Stomach (tissue), 19 donors: ENCODE measurements at places on chromosomes 7 and 10. TPM values are rescaled to one million over a fixed set of nuclear protein-coding genes. Genes with fewer than 3 reads are reported as not detected.

DNA sequence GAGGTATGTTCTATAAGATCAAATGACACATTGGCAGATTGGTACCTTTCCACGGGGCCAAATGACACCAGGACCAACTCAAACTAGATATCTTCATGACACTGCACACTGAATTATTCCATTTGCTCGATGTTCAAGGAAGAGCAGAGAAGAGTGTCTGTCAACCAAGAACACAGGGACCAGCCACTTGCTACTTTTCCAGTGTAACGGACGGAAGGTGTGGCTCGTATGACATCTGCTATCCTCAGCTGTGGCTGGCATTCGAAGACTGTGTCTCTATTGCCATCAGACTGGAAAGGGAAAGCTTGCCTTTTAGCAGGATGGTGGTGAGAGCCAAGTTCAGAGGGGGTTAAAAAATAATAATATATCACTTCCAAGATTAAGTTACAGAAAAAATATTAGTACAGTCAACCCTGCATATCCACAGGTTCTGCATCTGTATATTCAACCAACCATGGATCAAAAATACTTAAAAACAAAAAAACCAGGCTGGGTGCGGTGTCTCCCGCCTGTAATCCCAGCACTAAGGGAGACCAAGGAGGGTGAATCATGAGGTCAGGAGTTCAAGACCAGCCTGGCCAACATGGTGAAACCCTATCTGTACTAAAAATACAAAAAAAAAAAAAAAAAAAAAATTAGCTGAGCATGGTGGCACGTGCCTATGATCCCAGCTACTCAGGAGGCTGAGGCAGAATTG lies 237.1 kb downstream of the PRPF18 start:
- no peak for DNase-seq

- DNase-seq: no peak
Observed at GRCh38 chr7:48085433-48085791, 3.7 kb upstream of the UPP1 start.

DNA sequence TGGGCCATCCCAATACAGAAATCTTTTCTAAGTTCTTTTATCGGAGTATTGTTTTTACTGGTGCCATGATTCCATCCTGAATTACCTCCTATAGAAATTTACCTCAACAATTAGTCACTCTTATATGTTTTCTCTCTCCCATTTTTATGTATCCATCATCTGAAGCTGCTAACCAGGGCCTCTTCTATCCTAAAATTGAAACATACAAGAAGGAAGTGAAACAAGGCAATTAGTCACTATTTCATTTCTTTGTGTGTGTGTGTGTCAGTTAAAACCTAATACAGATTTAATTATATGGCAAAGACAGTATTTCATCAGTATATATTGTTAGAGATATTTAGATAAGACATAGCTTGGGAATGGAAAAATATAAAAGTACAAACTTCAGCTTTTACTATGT lies 148.4 kb upstream of the AHR start:
- DNase-seq: no peak

The GJD4 gene
- not detected for total RNA-seq

DNA sequence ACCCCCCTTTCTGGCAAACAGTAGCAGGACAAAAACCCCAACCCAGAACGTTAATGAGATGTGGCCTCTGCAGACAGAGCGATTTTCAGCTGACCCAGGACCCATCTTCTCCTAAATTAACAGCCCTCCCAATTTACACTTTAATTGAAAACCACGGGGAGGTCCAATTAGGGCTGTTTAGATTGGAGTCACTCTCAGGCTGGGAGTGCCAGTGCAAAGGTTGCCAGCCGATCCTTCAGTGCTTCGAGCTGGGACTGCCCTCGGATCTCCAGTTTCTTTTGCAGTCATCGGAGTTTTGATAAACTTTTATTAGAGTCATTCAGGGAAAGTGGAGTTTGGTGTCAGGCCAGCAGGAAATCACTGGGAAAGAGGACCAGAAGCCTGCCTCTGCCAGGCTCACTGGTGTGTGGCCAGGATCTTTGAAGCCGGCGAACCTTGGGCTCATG lies 108.0 kb downstream of the DOCK1 start:
- DNase-seq: peak; percentile 59

DNA sequence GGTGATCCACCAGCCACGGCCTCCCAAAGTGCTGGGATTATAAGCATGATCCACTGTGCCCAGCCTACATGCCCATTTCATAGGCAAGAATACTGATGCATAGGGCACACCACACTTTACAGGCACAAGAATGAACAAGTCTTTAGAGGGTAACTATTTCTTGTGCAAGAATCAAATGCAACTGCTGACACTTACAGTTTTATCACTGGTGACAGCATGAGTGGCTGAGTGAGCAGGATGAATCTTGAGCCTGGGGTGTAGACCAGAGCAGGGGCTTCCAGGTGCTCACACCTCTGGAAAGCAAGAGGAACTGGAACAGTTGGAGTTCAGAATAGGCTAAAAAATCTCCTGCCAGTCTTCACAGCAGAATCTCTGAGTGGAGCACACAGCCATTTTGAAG lies 287.5 kb downstream of the KCNMA1 start:
- no peak for DNase-seq

- no peak for DNase-seq
Observed at GRCh38 chr10:125134483-125134848, 25.9 kb downstream of the CTBP2 start.

- no peak for DNase-seq
Observed at GRCh38 chr10:55410415-55410885, 609.4 kb upstream of the PCDH15 start.

The DNAH11 gene
- 0.72 TPM for total RNA-seq

- DNase-seq: no peak
Observed at GRCh38 chr7:47232751-47233412, 349.0 kb downstream of the TNS3 start.

The TMEM236 gene
- 9.6 TPM for total RNA-seq

The GNAI1 gene
- total RNA-seq: 57.2 TPM

The PDE1C gene
- 4.9 TPM for total RNA-seq

GRCh38 chr10:103605359-103606096 lies 112.0 kb downstream of the NEURL1 start:
- DNase-seq: peak; percentile 59

- DNase-seq: peak; percentile 40
Observed at GRCh38 chr10:31930023-31930751, 1.6 kb upstream of the ARHGAP12 start.

DNA sequence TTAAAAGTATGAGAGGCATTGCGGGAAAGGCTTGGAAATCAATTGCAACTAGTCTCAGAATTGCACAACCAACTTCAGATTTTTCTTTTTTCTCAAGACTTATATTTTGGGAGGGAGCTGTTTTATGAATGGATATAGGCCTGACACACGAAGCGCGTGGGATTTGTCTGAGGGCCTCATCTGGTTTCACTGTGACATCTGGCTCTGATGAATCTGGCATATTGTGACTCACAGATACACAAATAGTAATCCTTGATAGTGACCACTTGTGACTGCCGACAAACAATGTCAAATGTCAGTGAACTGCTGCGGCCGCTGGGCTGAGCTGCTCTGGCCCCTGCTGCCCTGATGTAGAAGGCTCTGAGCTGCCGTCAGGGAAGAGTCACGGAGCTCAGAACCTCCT lies 655.1 kb downstream of the INHBA start:
- peak; percentile 40 for DNase-seq

GRCh38 chr7:123746931-123747488 lies 1.8 kb downstream of the WASL start:
- DNase-seq: no peak

The DTX2 gene
- total RNA-seq: 57.1 TPM

DNA sequence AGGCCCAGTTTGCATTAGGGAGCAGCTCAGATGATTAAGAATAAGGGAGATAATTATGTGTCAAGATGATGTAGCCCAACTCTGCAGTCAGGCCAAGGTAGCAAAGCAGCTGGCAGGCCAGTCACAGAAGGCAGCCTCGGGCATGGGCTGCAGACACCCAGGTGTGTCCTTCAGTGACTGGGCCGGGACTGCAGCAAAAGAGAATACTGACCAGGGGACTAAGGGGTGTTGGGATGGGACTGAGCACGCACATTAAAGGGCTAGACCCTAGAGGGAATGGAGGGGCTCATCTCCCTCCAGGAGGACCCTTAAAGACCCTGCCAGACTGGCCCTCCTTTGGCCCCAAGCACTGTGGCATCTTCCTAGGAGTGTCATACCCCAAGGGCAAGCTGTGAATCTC lies 38.7 kb downstream of the PAX2 start:
- DNase-seq: no peak

GRCh38 chr7:45573661-45574415 lies at the start of gene ADCY1:
Gene ADCY1 (plus strand): TSS chr7:45574368. CDS start chr7:45574544, 176 bp downstream.
- DNase-seq: no peak

DNA sequence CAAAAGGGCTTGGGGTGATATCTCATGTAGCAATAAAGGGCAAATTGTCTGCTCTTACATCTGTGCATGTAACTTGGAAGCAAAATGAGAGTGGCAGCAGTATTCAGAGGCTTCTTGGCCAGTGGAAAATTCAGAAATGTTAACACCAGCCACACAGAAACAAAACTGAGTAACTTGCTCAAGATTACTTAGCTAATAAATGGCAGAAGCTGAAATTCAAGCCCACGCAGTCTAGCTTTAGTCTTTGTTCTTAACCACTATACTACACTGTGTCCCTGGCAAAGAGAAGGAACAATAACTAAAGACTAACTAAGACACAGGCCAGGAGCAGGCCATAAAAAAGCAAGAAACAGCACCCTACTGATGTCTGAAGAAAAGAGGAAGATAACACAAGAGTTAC lies 185.9 kb upstream of the ASAH2 start:
- DNase-seq: no peak

The FAM25C gene
- not detected for total RNA-seq

The CASP2 gene
- 22.0 TPM for total RNA-seq

The NPTX2 gene
- total RNA-seq: 11.1 TPM

DNA sequence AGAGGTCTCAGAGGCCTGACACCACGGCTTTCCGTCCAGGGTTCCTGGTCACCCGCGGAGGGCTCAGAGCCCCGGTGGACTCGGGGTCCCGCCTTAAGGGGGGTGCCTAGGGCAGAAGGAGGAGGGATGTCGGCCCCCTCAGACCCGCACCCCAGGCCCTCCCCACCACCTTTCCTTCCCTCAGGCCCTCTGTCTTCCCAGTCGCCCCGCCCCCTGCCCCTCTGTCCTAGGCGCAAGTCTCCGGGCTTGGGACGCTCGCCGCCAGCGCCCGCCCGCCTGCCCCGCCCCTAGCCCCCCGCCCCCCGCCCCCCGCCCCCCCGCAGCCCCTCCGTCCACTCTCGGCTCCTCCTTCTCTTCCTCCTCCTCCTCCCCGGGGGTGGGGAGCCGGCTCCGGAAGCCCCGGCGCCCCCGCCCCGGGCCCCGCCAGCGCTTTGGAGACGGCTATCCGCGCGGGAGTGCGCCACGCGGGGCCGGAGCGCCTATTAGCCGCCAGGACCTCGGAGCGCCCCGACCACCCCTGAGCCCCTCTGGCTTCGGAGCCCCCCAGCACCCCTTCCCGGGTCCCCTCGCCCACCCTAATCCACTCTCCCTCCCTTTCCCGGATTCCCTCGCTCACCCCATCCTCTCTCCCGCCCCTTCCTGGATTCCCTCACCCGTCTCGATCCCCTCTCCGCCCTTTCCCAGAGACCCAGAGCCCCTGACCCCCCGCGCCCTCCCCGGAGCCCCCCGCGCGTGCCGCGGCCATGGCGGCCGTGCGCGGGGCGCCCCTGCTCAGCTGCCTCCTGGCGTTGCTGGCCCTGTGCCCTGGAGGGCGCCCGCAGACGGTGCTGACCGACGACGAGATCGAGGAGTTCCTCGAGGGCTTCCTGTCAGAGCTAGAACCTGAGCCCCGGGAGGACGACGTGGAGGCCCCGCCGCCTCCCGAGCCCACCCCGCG lies at the start of gene AEBP1:
Gene AEBP1, plus strand, starts transcription at position 423 of the 937 bp plus-strand sequence. Its CDS starts 321 bp downstream, at position 744.
- DNase-seq: no peak

- DNase-seq: no peak
Observed at GRCh38 chr10:1612908-1613307, 124.4 kb downstream of the ADARB2 start.

DNA sequence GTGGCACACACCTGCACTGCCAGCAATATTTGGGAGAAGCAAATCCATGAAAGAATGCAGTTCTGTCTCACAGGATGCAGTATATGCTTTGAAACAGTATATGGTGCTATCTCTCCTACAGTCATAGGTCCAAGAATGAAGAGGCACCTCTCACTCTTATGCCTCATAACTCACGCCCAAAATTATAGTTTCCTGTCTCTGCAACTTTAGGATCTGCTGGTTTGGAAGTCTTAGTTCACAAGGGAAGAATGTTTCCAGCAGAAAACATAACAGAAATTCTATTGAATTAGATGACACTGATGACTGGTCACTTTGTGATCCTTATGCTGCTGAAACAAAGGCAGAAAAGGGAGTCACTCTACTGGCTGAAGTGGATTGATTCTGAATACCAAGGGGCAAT lies 5.7 kb downstream of the C10orf67 start:
- no peak for DNase-seq

DNA sequence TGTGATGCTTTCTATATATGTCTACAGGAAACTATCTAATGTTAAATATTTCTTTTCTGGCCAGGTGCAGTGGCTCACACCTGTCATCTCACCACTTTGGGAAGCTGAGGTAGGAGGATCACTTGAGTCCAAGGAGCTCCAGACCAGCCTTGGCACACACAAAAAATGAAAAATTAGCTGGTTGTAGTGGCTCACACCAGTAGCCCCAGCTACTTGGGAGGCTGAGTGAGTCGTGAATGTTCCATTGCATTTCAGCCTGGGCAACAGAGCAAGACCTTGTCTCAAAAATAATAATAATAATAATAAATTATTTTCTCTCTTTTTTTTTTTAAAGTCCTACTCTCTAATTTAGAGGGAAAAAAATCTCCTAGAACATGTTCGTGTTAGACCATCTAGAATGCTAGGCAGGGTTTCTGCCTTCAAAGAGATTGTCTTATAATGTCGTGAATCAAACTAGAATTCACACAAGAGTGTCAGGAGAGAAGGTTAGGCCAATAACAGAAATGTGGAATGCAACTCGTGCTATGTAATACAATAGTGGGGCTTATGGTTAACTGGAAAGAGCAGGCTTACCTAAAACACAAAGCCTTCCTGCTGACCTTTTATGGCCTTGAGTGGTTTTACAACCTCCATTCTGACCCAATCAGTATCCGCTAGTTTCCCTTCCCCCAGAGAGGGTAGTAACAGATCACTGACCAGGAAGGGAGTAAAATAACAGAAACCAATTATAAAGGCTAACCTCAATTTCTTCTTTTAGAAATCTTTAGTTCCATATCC lies 46.3 kb downstream of the MYOF start:
- DNase-seq: no peak

The BHLHA15 gene
- not detected for total RNA-seq

- DNase-seq: no peak
Observed at GRCh38 chr10:279232-279631, 144.0 kb downstream of the ZMYND11 start.

The PKD2L1 gene
- total RNA-seq: not detected

The ANKRD16 gene
- total RNA-seq: 8.4 TPM
